Globus pallidus (tissue), 1 donor: ENCODE measurements at places on chromosomes 3 and 15.

- DNase-seq, result no peak
Measured at GRCh38 chr3:51391566-51392354, 675 bp downstream of the RBM15B start.

- no peak for DNase-seq
Measured at GRCh38 chr15:80194186-80194585, 41.4 kb downstream of the FAH start.

GRCh38 chr3:10948326-10948725, 44.2 kb upstream of the SLC6A1 start:
- no peak for DNase-seq

GRCh38 chr15:46080016-46080415, 445.2 kb downstream of the SQOR start:
- DNase-seq, result no peak

DNA sequence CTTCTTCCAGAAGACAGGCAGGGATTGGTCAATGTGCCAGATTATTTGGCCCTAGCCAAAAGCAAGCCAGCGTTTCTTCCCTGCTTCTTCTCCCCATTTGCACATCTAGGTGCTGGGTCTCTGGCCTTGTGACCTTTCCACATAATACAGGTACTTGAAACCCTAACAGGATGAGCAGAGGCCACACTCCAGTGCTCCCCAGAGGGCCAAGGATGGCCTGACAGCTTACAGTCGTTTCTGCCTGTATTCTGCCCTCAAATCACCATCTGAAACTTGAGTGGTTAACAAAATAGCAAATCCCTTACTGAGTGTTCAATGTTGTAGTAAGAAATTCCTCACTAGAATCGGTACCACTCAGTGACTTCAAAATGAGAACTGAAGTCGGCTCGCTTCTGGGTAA, 29.1 kb downstream of the MKRN2 start:
- DNase-seq, result no peak

- DNase-seq, result no peak
Measured at GRCh38 chr3:50459785-50460184, 43.6 kb downstream of the CACNA2D2 start.
